NCI-H1092 treated with DMSO at 0.1 percent for 48 hours (cell line): ENCODE measurements at places on chromosomes 7 and 10.
A peak's percentile ranks its signal among the peaks of the same experiment; 100 is the strongest.

DNA sequence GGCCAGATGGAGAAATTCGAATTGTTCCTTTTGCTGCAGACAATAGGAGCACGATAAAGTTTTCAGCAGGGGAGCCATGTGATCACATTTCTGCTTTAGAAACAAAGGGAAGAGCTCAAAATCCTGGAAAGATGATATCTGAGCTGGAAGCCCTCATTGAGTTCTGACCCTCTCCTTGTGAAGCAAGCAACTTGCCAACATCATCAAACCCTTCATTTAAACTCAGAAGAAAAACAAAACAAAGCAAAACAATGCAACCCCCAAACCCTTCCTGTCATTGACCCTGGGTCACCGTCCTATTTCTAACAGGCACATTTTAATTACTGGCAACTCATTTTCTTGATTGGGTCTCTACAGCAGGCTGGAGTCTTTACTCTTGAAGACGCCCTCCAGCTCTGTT is 198.3 kb upstream of the ZNF32 start:
- DNase-seq = no peak

- no peak for DNase-seq
These were observed 42.8 kb downstream of the RBM20 start for GRCh38 chr10:110686949-110687348.

DNA sequence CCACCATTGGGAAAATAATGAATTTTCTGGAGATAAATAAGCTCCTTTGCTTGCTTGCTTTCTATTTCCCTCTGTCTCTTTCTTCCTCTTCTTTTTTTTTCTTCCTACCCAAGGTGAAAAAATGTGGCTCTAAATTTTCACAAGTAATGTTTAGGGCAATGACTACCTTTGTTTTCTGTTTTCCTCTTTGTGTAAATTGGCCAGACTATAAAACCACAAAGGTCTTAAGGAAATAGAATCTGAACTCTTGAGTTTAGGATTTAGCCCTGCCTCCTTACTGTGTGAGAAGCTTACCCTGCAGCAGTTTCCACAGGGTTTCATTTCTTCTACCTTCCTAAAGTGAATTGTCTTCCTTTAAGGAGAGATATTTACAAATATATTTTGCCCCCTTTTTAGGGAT is 330.4 kb downstream of the ARL4A start:
- no peak for DNase-seq

DNA sequence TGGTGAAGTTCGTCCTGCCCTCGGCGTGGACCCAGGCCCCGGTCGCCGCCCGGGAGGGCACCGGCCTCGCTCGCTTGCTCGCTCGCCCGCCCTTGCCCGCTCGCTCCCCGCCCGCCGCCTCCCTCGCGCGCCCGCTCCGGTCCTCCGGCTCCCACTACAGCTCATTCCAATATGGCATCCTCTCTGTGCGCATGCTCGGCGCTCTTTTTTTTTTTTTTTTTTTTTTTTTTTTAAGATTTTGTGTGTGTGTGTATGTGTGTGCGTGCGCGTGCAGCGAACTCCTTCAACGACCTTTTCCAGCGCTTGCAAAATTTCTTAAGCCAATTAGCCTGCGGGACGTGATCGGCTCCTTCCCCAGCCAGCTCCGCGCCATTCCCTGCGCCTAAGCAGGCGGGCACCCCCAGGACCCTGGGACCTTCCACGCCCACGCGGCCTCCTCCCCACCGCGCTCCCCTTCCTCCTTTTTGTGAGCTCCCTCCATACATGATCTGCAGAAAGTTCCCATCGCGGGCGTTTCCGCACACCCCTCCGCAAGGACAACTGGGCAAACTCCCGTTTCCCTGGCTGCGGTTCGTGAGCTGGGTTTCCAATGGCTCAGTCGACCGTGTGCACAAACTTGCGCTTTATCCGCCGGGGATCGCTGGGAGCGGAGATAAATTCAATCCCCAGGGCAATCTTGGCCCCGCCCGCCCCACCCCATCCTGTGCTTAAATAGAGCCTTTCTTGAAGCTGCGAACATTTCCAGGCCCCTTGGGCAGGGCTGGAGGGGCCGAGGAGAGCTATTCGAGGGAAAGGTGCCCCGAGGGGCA is at the start of gene SFMBT2:
Gene SFMBT2 (minus strand): TSS at position 173 of the 809 bp plus-strand sequence. CDS start 29,136 bp downstream, outside the sequence.
- DNase-seq = peak; percentile 47

GRCh38 chr10:82572744-82573143 is 697.8 kb downstream of the NRG3 start:
- no peak for DNase-seq

DNA sequence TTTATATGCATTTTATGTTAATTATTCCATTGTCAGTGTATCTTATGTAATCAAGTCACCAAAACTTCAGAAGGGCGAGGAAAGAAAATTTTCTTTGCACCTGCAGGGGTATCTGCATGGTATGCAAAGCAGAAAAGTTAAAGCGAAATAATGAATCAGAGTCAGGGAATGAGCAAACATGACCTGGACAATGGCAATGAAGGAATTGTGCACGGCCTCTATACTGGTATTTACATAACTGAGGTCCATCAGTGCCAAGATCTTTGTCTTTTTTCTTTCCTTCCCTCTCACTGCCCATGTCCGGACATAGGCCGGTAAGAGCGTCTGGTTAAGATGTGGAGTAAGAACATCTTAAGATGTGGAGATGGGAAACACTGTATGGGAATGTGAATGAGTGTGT is 14.4 kb upstream of the AKR1C3 start:
- DNase-seq = no peak

DNA sequence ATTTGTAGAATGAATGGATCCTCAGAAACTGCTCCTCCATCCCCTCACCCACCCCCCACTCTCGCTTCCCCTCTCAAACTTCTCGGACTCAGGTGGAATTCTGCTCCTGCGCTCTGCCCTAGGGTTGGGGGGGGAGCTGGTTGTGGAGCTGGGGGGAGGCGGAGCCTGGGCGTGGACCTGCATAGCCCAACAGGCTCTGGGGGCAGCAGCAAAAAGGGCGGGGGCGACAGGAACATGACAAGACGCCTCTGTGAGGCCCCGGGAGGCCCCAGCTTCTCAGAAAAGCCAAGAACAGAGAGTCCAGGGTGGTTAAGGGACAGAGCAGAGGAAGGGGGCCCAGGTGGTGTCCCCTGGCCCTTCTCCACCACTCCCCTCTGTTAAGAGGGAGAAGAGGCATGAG is 3.5 kb downstream of the TSC22D4 start:
- DNase-seq = no peak

GRCh38 chr10:119759832-119760231 is 34.0 kb downstream of the INPP5F start:
- DNase-seq = no peak

DNA sequence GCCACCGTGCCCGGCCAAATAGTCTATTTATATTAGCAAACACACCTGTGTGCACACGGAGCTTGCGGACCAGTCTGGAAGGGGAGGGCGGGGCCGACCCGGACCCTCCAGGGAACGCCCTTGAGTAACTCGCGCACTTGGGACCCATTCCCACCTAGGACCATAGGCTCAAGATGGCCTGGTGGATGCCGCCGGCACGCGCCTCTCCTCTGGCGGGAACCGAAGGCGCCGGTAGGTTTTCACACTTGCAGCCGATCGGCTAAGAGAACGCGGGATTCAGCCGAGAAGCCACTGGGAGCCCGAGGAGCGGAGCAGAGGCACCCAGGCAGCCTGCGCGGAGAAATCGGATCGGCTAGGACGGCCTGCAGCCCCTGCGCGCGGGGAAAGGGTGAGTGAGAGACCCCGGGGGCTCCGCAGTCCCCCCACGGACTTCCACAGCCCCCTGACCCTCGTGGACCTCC is 18.9 kb downstream of the IFT22 start:
- no peak for DNase-seq

DNA sequence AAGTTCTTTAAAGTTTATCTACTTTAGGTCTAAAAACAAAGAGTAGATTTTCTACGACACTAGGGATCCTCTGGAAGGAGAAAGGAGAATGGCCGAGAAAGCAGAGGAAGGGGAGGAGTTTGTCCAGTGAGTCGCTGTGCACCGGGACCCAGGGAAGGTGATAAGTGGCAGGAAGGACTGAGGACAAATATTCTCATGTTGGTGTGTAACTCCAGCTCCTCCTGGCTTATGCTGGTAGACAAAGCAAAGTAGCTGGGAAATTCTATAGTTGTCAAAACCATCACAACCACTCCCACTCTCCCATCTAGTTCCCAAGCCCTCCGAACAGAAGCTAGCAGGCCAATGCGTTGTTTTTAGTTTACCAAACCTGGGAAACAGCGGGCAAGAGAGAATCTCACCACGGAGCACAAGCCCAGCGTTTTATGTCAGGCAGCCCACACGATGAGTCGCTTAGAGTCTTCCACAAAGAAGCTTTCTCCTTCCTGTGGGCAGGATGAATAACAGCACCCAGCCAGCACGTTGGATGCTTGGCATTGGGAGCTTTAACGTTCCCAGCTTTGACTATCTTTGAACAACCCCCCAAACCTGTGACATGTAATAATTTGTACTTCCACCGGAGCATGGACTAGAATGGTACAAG is 32.9 kb upstream of the JCAD start:
- no peak for DNase-seq

DNA sequence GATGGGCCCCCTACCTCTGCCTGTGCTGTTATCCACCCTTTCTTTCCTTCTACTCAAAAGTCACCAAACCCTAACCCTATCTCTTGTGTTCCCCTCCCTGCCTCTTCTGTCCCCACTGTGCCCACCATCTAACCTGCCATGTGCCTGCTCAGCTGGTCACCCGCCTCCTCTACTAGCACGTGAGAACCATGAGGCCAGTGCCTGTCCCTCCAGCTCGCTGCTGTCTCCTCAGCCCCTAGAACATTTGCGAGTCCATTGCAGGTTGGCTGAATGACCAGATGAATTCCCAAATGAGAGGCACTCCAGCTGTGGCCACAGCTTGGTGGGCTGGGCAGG is 129.0 kb downstream of the ARHGAP22 start:
- no peak for DNase-seq

GRCh38 chr7:45968856-45969541 is 47.9 kb upstream of the IGFBP3 start:
- no peak for DNase-seq

DNA sequence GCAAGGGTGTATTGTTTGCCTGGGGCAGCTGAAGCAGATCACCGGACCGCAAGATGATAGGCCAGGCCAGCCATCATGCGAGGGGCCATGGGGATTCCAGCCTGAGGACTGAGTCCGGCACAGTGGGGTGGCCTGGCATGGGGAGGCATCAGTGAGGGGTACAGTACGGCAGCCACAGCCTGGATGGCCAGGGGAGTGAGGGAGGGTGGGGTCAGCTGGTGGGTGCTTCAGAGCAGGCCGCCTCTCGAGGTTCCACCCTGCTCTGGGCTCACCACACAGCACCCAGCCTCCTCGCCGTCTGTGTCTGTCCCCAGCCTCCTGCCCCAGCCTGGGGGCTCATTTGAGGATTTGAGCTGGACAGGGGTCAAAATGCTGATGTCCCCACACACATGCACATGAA is 508.5 kb upstream of the FOXK1 start:
- no peak for DNase-seq

DNA sequence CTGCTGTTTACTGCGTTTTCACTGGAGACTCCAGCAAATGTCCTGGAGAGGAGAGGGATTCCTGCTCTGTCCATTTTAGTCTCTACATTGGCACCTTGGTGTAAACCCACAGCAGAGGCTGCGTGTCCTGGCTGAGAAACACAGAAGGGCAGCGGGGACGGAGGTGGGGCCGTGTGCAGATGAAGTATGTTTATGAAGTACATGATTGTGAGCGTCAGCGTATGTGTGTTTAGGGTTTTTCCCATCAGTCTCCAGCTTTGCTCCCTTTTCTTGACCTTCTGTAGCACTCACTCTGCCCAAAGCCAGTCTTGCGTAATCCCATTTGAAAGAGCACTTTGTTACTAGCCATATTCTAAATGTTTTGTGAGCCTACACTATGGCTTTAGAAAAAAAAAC is 750.7 kb upstream of the SORCS1 start:
- no peak for DNase-seq
